ENCODE measurements at places on chromosomes 16 and 17. TPM values are rescaled to one million over a fixed set of nuclear protein-coding genes. Genes with fewer than 3 reads are reported as not detected.

The SLC52A1 gene
- total RNA-seq = 0.20 TPM

The CD7 gene
- total RNA-seq = 0.83 TPM

The IGSF6 gene
- total RNA-seq = not detected

DNA sequence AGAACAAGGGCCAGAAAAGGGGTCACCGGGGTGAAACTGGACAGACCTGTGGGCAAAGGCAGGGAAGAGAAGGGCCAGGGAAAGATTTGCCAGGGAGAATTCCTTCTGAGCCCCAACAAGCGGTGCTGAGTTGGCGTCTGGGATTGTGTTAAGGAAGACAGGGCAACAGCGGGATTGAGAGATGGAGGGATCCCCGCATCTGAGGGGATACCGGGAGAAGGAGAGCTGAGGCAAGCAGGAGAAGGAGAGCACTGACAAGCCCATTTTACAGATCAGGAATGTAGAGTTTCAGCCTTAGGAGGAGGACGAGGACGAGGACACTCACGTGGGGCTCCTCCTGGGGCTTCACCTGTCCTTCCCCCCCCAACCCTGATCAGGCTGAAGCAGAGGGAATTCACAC is 998 bp upstream of the ABCC3 start:
- DNase-seq = no peak

DNA sequence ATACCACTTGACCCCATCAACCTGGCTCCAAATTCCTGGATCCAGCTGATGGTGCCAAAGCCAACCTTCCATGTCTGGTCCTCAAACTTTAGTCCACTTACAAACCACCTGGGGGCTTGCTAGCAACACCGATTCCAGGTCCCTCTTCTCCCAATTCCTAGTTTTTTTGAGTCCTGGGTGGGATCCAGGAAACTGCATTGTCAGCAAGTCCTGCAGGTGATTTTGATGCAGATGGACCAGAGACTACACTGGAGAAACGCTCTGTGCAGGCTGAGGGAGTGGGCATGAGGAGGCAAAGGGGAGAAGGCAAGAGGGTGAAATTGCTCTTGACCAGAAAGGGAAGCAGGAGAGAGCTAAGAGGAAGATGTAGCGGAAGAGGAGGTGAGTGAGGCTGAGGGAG is 21.0 kb upstream of the NOS2 start:
- DNase-seq = no peak

- DNase-seq = no peak
Measured at GRCh38 chr17:61459142-61459809, 7.1 kb downstream of the TBX4 start.
